NCI-H526 (cell line): ENCODE measurements at places on chromosomes 1 and 21.

DNA sequence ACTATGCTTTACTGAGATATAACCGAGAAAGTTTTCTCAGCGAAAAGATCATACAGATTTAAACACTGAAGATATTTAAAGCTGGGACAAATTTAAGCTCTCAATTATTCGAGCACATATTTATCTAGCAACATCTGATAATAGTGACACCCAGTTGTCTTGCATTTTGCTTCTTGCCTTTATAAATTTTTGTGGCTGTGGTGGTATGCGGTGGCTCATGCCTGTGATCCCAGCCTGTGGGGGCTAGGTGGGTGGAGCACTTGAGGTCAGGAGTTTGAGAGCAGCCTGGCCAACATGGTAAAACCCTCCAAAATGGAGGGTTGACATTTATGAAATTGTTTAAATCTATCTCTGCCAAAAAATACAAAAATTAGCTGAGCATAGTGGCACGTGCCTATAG lies 312.2 kb downstream of the SPATA17 start:
- no peak for DNase-seq

- DNase-seq: no peak
These were observed 9.6 kb downstream of the TRIM62 start for GRCh38 chr1:33171977-33172813.

DNA sequence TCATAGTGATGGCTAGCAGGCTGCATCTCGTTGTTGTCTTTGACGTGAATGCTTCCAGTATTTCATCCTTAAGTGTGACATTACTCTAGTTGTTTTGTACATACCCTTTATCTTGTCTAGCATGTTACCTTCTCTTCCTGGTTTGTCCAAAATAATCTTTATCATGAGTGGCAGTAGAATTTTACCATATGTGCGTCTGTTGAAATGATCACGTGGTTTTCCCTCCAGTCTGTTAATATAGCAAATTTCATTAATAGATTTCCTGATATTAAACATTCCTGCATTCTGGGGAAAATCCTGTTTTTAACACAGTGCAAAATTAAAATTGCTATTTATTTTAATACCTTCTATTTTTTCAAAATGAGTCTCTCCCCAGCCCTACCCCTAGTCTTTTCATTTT lies 15.6 kb downstream of the ADARB1 start:
- DNase-seq: no peak

DNA sequence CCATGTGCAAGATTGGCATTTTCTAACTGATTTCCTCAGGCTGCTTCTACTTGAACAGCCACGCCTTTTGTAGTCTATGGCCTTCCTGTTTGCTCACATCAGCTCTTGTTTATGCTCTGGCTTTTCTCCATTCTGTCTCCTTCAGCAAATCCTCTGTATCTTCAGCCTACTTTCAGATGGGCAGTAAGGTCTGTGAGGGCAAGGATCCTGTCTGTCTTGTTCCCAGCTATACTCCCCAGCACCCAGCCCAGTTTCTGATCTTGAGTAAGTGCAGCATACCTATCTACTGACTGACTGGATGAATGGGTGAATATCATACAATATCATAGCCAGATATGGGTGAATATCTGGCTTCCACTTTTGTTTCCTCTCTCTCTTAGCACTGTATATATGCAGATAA lies 438.1 kb downstream of the LMO4 start:
- no peak for DNase-seq

GRCh38 chr1:203168256-203168786 lies 7.3 kb downstream of the MYBPH start:
- no peak for DNase-seq
